ENCODE measurements at places on chromosomes 11 and 22.

GRCh38 chr11:125168918-125169456, 4.4 kb downstream of the PKNOX2 start:
- no peak for DNase-seq

- DNase-seq, result no peak
Measured at GRCh38 chr22:44525941-44526778, 28.1 kb upstream of the RTL6 start.

DNA sequence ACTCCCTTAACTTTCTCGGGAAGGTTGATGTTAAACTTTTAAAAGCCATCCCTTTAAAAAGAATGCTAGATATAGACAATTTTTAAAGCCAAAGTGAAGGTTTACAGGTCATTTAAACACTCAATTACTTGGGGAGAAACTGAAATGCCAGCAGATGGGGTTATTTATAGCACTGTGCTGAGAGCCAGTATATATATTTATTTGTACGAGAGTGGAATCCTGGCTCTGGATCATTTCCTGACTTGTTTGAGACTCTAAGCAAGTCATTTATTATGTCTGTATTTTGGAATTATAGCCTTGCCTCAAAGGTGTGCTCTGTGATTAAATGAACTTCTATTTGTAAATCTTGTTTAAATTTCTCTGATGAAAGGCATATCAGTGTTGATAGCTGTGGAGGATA, 6.8 kb upstream of the ZBED5 start:
- no peak for DNase-seq

DNA sequence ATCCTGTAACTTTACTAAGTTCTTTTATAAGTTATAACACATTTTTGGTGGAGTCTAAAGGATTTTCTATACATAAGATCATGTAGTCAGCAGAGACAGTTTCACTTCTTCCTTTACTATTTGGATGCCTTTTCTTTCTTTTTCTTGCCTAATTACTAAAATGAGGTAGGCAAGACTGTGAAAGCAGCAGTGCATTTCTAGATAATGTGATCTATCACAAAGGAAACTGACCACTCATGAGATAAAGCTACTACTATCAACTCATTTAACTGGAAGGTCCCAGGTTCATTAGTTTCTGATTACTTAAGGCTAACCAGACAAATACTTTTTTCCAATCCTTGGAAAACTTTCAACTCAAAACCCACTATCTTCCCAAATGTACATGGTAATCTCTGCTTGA, 196.2 kb upstream of the E2F8 start:
- no peak for DNase-seq

GRCh38 chr11:60561254-60561653, 46.1 kb downstream of the MS4A13 start:
- no peak for DNase-seq

- DNase-seq, result no peak
Measured at GRCh38 chr11:19631712-19632498, 80.7 kb upstream of the NAV2 start.

- DNase-seq, result no peak
Measured at GRCh38 chr11:84526250-84526649, 1100.9 kb downstream of the DLG2 start.

- no peak for DNase-seq
Measured at GRCh38 chr22:44312766-44313165, at the start of gene SHISAL1. Gene SHISAL1 (minus strand): TSS chr22:44312951. CDS start chr22:44300945, 12,006 bp downstream.

GRCh38 chr11:119974467-119974866, 163.4 kb downstream of the TRIM29 start:
- no peak for DNase-seq

- DNase-seq, result no peak
Measured at GRCh38 chr11:87063982-87064381, 26.2 kb downstream of the TMEM135 start.

GRCh38 chr11:125222494-125222893, 57.9 kb downstream of the PKNOX2 start:
- no peak for DNase-seq

- no peak for DNase-seq
Measured at GRCh38 chr22:27937453-27937852, 18.4 kb upstream of the PITPNB start.

DNA sequence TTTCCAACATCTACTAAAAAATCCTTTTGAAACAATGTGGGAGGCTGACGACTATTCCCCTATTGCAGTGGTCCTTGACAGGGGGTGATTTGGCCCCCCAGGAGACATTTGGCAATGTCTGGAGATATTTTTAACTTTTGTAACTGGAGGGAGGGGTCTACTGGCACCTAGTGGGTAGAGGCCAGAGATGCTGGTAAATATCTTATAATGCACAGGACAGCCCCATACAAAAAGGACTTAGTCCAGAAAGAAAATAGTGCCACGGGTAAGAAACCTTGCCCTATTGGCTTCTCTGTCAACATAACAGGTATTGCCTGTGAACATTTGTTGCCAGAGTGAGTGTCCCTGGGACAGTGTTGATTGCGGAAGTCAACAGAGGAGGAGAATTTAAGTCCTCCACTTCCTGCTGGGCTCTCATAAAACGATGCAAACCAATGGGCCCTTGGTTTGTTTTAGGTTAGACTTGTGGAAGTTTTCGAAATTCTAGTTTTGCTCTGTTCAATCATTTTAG, 101.6 kb downstream of the MAML2 start:
- DNase-seq, result no peak

Measured in NCI-H2081 (cell line).